ENCODE measurements at places on chromosomes 7 and 10.

DNA sequence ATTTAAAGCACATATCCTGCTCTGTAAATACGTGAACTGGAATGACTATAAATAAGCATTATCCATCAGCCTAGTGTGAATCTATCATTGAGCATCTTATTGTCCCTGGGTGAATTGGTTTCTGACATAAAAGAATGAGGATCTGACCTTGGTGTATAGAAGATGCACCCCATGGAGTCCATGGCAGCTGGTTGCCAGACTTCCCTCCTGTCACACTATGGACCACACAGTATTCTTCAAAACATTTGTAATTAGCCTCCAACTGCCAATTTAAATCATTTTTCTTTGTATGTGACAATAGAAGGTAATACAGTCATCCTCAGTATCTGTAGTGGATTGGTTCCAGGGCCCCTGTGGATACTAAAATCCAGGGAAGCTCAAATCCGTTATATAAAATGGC lies 238.1 kb upstream of the ZWINT start:
- peak; percentile 32 for DNase-seq

DNA sequence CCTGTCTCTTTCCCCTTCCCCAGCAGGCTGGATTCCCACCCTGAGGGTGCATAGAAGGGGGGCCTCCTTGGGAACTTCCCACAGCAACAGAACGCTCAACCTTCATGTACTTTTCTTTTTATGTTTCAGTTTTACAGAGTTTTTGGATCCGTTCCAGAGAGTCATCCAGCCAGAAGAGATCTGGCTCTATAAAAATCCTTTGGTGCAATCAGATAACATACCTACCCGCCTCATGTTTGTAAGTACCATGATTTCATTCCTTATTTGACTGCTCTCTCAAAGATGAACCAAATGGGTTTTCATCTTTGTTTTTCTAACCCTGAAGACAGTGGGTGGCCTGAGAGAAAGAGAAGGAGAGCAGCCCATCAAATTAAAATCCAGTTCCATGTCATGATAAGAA lies 46.7 kb downstream of the PLPP4 start:
- DNase-seq = no peak

DNA sequence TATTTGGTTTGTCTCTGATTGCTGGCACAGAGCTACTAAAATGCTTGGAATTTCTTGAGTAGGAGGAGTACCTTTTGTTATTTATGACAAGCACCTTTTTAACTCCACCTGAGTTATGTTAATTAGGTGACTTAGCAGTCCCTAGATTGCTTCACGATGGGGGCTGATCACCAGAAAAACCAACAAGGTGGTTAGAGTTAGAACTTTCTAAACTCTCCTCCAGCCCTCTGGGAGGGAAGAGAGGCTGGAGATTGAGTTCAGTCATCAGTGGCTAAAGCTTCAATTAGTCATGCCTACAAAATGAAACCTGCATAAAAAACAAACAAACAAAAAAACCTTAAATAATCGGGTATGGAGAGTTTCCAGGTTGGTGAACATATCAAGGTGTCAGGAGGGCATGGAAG lies 23.6 kb upstream of the ING3 start:
- no peak for DNase-seq

- DNase-seq = no peak
These were observed 127.7 kb downstream of the SPAG6 start for GRCh38 chr10:22473044-22473443.

DNA sequence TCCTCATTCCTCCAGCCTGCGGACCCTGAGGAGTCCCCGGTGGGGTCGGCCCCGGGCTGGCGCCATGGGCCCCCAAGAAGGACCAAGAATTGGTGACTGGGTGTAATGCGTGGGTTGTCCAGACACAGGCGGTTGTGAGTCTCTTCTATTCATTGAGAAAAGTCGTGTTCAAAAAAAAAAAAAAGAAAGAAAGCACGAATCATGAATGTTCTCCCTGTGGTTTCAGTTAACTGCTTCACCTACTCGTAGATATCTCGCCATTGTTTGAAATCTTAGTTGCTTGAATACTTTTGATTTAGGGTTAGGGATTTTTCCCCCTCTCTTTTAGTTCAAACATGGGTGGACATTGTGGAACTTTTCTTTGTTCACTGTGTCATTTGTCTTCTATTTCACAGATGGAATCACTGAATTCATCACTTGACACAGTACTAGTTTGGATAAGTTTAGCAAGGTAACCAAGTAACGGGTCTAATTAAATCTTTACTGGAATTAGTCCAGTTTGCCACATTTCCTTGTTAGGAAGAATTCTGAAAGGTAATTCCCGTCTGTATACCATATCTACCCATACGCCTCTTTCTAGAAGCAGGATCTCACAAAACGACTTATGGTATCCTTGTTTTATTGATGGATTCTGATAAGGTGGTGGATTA lies 775 bp downstream of the STARD3NL start:
- DNase-seq = no peak

GRCh38 chr7:80918909-80919721 lies at the start of gene SEMA3C:
TSS of gene SEMA3C (minus strand) at chr7:80919051. CDS start at chr7:80916781, 2,270 bp downstream.
- peak; percentile 77 for DNase-seq

DNA sequence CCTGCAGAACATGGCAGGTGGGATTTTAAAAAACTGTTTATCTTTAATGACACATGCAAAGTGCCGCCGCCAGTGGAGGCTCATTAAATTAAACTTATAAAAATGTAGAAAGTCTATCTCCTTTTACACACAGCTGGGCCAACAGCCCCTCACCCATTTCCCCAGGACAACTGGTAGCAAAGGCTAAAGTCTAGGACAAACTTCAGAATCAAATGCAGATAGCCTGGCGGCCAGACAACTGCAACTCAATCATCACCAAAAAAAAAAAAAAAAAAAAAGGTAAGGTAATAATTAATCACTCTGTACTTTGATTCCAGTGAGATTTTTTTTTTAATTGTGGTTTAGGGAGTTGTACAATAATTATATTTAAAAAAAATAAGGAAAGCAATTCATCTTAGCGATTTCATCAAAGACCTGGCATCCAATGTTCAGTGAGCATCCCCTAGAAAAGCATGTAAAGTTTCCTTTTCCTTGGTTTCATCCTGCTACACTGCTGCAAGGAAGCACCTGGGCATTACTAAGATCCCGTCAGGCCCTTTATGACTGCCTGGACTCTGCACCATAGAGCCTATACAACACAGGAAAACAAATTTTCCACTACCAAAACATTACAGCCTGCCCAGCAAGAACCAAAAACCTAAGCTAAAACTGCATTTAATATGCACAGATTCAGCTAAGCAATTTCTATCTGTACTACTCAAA lies 98.5 kb downstream of the GRB10 start:
- no peak for DNase-seq

Data from NCI-H748 treated with DMSO at 0.1 percent for 48 hours (cell line).